ENCODE measurements at places on chromosomes 3 and 15.

- no peak for DNase-seq
Observed at GRCh38 chr15:68349151-68349550, 71.6 kb downstream of the FEM1B start.

GRCh38 chr15:34648294-34648631 lies 64.8 kb upstream of the GOLGA8B start:
- DNase-seq = no peak

GRCh38 chr3:194739498-194740284 lies 54.0 kb downstream of the FAM43A start:
- no peak for DNase-seq

DNA sequence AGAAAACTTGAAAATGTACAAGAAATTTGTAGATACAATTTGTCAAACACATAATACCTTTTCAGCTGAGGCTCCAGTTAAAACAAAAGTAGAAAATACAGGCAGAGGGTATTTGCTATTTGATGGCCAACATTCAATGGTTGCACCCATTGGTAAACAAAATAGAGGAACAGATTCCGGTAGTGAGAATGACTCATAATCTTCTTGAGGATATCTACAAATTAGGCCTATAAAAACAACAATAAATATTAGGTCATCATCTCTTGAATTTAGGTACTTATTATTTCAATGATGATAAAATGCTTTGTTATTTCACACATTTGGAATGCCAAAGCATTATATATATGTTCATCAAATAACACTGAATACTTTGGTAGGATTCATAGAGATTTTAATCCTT lies 53.4 kb downstream of the DENND4A start:
- no peak for DNase-seq

GRCh38 chr15:24924621-24925020 lies 30.2 kb upstream of the SNRPN start:
- DNase-seq = no peak

DNA sequence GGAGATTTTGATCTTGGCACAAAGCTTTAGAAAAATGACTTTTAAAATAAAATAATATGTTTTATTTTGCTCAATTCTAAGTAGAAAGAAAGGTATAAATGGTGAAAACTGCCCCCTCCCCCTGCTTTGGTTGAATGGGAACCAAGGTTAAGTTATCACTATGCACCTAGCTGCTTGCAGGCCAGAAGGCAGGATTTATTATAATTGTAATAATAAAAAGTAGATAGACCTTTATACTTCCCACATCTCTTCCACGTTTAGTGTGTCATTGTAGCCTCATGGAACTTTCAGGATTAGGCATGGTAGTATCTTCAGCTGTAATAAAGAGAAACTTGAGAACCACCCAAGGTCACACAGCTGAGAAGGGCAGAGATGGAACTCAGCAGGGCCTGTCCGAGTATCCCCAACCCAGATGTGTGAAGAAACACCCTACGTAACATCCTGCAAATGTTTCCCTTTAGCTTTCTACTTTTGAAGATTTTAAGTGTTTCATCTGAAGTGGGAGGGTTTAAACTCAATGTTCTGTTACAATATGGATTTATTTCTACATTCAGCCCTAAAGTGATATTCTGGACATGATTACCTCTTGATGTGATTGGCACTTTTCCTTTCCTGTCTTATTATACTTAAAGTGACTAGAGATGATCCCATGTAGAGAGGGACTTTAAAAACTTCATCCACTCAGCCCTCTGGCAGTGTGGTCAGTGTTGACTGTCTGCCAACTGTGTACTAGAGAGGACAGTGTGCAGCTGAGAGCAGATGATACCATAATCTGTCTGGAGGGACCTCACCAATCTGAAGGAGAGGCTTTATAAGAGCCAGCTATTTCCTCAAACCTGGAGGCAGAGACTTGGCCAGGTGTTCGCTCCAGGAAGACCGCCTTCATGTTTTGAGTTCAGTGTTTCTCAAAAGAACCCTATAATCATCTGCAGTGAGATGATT lies 282.5 kb upstream of the TRIM42 start:
- no peak for DNase-seq

GRCh38 chr3:3071136-3071535 lies 39.0 kb downstream of the IL5RA start:
- DNase-seq = no peak

Measured in CD4-positive, alpha-beta T cell treated with Interleukin-21 for 1 hour (primary cell).